Hippocampal formation (tissue), 2 donors: ENCODE measurements at places on chromosomes 4 and X.

GRCh38 chr4:3232871-3233271 is 16.1 kb upstream of the MSANTD1 start:
- DNase-seq = no peak

DNA sequence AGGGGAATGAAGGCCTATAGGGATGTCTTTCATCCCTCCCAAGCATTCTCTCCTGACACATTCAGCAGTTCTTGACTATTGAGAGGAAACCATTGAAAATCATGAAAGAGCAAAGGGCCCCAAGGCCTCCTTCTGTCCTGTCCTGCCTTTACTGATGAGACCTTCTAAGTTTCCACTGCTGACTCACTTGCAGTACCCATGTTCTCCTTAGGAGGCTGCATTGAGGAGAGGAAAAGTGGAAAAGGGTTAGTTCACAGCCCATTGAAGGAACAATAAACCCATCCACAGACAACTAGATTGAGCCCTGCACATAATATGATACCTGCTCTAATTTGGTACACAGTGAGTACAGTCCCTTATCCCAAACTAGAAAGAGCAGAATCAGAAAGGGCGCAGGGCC is 115.1 kb upstream of the PNPLA4 start:
- no peak for DNase-seq

- DNase-seq = no peak
These were observed 161.8 kb downstream of the MAB21L2 start for GRCh38 chr4:150743564-150744342.

- no peak for DNase-seq
These were observed 303.1 kb downstream of the ARHGAP24 start for GRCh38 chr4:85777908-85778631.

GRCh38 chr4:161663844-161664243 is 500.0 kb downstream of the FSTL5 start:
- DNase-seq = no peak

- peak; percentile 6 for DNase-seq
These were observed 12.4 kb downstream of the PPID start for GRCh38 chr4:158710814-158711213.

DNA sequence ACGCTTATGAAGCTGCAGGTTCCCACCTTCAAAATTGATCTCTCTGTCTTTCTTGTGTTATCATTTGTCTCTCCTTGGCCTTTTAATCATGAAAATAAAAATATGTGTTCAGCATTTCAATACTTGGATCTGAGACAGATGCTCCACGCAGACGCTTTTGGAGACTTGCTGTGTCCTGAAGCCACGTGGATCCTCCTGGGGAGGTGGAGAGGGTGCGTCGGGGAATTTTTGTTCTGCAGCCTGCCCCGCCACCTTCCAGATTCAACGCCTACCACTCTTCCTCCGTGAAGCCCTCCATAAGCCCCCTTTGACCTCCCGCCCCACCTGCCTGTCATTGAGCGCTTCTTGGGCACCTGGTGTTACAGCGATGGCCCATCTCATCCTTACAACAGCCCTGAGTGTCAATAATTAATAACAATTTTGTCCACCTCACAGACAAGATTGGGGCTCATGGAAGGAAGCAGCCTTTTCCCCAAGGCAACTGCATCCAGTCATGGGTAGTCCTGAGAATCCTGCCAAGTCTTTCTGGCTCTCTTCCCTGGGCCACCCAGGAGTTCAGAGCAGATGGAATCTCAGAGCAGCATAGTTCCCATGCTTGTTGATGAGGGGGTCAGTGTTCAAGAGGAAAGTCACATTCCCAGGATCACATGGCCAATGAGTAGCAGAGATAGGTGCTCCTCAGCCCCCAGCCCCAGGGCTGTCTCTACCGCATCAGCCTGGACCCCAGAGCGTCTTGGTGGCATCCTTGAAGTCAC is 172.6 kb upstream of the PSAPL1 start:
- no peak for DNase-seq

DNA sequence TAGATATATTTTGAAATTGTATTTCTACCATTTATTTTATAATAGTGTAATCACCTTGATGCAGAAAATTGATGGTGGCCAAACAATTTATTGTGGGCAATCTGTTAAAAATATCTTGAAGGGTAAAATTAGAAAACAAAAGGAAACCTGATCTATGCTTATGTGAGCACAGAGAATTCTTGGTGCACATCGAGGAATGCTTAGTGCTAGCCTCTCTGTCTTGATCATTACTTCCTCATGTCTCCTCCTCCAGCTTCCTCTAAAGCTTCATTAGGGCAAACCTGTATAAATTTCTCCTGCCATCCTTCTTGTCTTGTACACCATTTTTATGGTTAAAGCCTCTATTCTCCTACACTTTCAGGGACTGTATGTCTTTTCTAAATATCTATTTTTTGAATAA is 725.8 kb downstream of the RAPGEF2 start:
- DNase-seq = no peak

GRCh38 chr4:53748328-53748772 is 157.1 kb upstream of the LNX1 start:
- DNase-seq = peak; percentile 5

- DNase-seq = no peak
These were observed 70.6 kb downstream of the TAPT1 start for GRCh38 chr4:16155528-16156169.

- no peak for DNase-seq
These were observed 23.5 kb downstream of the CHM start for GRCh38 chrX:86023811-86024210.

DNA sequence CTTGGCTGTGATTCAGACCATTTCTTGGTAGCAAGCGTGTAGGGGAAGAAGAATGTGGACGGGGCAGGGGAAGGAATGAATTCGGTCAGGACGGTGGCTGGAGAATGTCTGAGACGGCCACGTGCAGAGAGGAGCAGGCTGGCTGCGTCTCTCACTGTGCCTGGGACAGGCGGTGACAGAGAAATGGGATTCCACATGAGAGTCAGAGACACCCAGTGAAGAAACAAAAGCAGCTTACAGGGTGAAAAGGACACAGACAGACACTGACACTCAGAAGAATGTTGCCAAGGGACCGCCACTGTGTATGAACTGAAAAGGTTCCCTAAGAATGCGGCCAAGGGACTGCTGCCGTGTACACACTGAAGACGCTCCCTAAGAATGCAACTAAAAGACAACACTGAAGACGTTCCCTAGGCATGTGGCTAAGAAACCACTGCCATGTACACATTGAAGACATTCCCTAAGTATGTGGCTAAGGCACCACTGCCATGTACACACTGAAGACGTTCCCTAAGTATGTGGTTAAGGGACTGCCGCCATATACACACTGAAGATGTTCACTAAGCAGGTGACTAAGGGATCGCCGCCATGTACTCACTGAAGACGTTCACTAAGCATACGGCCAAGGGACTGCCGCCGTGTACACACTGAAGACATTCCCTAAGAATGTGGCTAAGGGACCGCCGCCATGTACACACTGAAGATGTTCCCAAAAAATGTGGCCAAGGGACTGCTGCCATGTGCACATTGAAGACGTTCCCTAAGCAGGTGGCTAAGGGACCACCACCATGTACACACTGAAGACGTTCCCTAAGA is 49.1 kb downstream of the DHRSX start:
- no peak for DNase-seq

DNA sequence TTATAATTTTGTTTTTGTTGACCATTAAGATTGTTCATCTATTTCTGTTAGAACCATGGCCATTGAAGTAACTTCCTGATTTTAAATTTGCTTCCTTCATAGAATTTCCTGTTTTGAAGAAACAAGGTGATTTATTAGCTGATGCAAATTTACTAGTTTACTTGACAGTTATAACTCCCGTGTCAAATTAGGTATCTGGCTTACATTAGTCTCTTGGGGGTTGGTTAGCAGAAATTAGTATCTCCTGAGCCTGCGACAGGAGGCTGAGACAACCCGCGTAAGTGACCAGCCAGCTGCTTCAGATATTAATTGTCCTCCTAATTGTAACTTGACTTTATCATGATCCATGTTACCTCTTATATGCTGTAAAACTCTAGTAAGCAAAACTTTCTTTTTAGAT is 154.3 kb downstream of the CFAP299 start:
- no peak for DNase-seq

- no peak for DNase-seq
These were observed 84.6 kb upstream of the GPR34 start for GRCh38 chrX:41604177-41604576.

DNA sequence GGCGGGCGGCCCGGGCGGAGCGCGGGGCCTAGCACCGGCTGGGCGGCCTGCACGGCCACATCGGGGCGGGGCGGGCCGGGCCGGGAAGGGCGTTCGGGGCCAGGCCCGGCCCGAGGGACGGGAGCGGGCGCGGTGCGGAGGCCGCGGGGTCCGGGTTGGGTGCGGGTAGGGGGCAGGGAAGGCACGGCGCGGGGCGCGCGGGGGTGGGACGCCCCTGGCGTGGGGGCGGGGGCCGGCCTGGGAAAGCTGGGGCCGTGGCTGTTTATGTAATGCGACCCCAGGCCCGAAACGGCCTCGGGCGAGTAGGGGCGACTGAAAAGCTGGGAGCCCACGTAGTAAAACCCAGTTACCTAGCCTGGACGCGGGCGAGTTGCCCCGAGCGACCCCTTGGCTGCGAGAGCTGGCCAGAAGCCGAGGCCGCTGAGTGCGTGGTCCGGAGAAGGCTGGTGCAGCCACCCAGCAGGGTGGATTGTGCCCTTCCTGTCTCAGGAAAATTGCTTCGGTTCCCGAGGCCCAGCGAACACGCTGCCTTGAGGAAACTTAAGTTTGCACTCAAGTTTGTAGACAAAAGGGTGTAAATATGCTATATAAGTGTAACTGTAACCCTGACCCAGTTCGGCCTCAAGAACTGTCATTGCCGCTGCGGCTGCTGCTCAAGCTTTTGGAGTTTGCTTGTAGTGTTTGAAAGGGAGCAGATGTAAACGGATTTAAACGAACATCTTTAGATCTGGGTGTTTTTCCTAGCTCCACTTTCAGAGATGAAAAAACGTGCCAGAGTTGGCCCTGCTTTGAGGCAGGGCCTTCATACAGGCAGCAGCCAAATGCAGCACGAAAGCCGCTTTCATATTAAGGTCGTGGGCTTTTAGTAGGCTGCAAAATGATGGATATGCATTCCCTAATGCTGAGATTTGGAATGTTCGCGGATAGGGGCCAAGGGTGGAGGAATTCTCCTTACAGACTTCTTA is 674 bp downstream of the SEC24B start:
- peak; percentile 66 for DNase-seq

DNA sequence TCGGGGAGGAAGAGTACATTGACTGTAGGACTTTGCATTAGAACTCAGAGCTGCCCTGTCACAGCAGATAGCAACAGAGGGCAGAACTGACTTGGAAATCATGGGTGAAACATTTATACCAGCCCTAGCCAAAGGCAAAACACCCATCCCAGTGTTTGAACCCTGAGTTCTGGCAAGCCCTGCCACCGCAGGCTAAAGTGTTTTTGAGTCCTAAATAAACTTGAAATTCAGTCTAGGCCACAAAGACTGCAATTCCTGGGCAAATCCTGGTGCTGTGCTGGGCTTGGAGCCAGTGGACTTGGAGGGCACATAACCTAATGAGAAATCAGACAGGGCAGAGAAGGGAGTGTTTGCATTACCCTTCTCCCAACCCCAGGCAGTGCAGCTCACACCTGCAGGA is 1015.7 kb downstream of the FSTL5 start:
- DNase-seq = no peak

GRCh38 chr4:112128452-112128851 is 16.8 kb upstream of the FAM241A start:
- no peak for DNase-seq

DNA sequence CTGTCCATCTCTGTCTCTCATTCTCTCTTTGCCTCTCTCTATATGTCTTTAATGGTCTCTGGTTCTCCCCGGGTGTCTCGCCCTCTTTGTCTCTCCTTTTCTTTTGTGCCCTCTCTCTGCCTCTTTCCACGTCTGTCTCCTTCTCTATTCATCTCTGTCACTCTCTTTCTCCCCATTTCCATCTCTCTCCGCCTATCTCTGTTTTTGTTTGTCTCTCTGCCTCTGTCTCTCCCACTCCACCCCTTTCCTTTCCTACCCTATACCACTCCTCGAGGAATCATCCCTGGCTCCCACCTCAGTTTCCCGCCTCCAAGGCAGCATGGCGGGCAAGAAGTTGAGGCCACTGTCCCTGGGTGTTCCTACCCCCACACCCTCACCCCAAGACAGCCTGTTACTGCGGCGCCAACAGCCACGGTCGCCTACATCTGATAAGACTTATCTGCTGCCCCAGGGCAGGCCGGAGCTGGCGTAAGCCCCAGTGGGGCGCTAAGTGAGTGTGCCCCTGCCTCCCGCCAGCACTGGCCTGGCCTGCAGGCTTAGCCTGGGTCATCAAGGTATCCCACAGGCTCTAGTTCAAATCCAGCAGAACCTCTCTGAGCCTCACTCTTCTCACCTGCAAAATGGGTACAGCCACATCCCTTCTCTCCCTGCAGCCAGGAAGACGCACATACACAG is 713 bp upstream of the GATA1 start:
- DNase-seq = no peak

- no peak for DNase-seq
These were observed 184.2 kb upstream of the HCCS start for GRCh38 chrX:10926891-10927290.

DNA sequence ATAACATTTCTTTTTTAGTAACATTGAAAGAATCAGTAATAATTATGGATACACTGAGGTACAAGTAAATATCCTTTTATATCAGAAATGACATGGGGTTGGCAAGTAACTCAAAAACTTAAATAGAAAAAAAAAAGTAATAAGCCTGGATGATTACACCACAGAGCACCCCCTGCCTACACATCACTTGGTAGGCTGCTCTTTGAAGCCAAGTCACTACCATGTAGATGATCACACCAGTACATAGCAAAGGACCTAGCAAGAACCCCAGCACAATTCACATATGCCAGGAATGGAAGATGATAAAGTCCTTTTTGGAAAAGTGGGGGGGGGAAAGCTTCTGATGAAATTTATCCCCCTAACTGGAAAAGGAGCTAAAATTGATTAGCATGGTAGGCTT is 56.9 kb downstream of the METTL14 start:
- no peak for DNase-seq

- no peak for DNase-seq
These were observed 82.6 kb downstream of the FHDC1 start for GRCh38 chr4:153018684-153019083.

DNA sequence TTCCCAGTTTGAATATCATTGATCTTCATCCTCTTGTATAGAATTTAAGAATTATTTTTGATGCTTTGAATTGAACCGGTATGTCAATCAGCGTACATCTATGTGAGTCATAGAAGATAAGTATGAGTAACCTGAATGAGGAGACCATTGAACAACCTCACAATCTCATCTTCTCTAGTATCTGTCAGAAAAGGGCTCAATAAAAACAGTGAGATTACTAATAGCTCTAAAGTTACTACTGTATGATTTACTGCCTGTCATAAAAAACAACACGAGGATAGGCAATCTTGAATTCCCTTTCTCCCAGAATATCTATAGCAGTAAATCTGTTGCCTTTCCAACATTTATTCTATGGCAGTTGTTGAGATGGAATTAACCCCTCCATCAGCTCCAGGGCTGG is 36.1 kb downstream of the PHOX2B start:
- DNase-seq = no peak

DNA sequence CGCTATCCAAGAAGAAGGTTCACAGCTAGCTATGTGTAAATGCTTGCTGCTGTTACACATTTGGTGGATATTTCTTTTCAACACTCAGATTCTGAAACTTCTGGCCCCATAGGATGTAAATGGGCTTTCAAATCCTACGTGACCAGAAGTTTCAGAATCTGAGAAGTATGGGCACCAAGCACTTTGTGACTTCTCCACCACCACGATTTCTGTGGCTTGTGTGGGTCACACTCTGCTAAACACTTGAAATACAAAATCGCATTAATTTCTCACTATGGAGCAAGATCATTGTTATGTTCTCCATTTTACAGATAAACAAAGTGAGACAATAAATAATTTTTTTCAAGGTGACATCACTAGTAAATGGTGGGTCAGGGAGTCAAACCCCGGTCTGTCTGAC is 259.4 kb upstream of the JADE1 start:
- DNase-seq = no peak
